HCT116 (cell line): ENCODE measurements at places on chromosomes 13 and 19. TPM values are rescaled to one million over a fixed set of nuclear protein-coding genes. Genes with fewer than 3 reads are reported as not detected.
A peak's percentile ranks its signal among the peaks of the same experiment; 100 is the strongest.

- no peaks in the 10 kb centered on the region for H3K36me3 ChIP-seq
- H3K27me3 ChIP-seq = no peaks in the 10 kb centered on the region
- no peak for DNase-seq
- H3K4me3 ChIP-seq = no peak overlapping the region
Measured at GRCh38 chr13:102333320-102334198, 68.3 kb downstream of the FGF14 start.

GRCh38 chr13:106797081-106797640, 229.2 kb upstream of the ARGLU1 start:
- no peak overlapping the region for H3K27ac ChIP-seq
- DNase-seq = no peak
- no peaks in the 10 kb centered on the region for H3K4me1 ChIP-seq
- no peak overlapping the region for H3K4me3 ChIP-seq
- H3K36me3 ChIP-seq = no peaks in the 10 kb centered on the region

GRCh38 chr13:110700641-110701040, 5.3 kb downstream of the CARS2 start:
- H3K36me3 ChIP-seq = peaks cover 32% of the 10 kb centered on the region
- no peaks in the 10 kb centered on the region for H3K27me3 ChIP-seq
- no peak overlapping the region for H3K4me3 ChIP-seq
- no peak overlapping the region for H3K27ac ChIP-seq

The GAS6 gene
- total RNA-seq = 49.4 TPM

DNA sequence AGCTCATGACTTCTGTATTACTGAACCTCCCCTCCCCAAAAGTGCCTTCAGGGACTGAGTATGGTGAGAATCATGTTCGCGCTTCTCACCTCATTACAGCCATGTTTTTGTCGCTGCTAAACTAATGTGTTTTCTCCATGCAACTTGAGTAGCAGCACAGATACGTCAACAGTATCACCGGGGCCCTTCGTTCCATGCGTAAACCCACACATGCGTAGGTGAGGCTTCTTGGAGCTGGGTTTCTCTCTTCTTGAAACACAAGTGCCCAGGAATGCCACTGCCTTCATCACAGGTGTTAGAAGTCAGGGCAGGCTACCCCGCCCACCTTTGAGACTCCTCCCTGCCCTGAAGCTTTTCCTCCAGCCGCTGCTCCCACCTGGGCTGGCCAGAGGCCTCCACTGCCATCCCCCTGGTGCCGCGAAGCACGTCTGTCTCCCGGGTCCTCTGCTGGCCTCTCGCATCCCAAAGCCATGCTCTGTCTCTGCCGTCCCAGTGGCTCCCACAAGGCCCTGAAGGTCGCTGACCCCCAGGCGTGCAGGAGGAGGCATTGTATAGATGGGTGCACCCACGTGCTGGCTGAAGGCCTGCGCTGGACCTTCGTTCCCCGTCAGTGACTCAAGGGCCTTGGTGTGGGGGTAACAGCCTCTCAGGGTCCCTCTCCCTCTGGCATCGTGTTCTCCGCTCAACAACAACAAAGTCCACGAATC, 135.3 kb upstream of the MCF2L start:
- peaks cover 25% of the 10 kb centered on the region for H3K36me3 ChIP-seq
- H3K4me3 ChIP-seq = no peak overlapping the region
- H3K27ac ChIP-seq = no peak overlapping the region
- H3K27me3 ChIP-seq = no peaks in the 10 kb centered on the region
- H3K4me1 ChIP-seq = no peaks in the 10 kb centered on the region

DNA sequence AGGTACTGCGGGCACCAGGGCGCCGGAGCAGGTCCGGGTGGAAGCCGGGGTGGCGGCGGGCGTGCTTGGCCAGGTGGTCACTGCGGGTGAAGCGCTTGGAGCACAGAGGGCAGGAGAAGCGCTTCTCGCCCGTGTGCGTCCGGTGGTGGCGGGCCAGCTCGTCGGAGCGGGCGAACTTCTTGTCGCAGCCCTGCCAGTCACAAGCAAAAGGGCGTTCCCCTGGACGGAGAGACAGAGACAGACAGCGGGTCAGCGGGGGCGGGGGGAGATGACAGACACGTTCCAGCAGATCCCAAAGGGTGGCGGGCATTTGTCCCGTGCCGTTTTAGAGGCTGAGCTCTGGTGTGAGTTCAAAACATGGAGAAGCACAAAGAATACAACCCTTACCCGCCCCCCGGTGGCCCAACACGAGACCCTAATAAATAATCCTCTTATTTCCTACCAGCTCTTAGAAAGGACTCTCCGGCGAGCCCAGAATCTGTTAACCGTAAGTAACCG, 6.3 kb upstream of the REXO1 start:
- peak overlapping the region; percentile 88 for H3K27ac ChIP-seq
- no peaks in the 10 kb centered on the region for H3K27me3 ChIP-seq
- peaks cover 79% of the 10 kb centered on the region for H3K4me1 ChIP-seq
- DNase-seq = no peak

The SULT2A1 gene
- total RNA-seq = 0.27 TPM

DNA sequence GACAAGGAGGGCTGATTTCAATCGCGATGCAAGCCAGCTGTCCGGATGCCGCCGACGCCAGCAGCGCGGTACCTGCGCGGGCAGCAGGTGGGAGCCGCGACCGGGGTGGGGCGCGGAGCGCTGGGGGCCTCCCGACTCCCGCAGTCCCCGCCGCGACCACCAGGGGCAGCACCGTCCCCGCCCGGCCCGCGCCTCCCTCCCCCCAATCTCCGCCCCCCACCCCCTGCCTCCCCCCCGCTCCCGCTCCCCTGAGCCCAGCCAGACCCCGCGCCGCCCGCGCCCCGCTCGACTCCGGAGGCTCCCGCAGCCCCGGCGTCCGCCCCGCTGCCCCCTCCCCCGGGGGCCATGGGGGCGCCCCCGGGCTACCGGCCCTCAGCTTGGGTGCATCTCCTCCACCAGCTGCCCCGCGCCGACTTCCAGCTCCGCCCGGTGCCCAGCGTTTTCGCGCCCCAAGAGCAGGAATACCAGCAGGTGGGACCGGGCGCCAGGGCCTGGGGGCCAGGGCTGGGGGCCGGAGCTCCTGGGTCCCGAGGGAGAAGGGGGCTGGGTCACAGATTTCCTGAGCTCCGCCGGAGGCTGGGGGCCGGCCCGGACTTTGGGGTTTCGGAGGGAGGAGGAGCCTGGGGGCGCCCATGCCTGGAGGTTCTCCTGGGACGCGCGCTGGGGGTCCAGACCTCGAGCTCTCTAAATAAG, at the start of gene TTYH1:
TSS of gene TTYH1 (plus strand) at position 257 of the 693 bp plus-strand sequence. CDS start at position 346, 89 bp downstream.
- peaks cover 9% of the 10 kb centered on the region; the same call in 1 of the 2 replicates for H3K27me3 ChIP-seq
- no peak for DNase-seq
- H3K36me3 ChIP-seq = no peaks in the 10 kb centered on the region
- H3K27ac ChIP-seq = no peak within 1 kb of the TSS
